CD4-positive, alpha-beta T cell treated with Interleukin-10 for 1 hour (primary cell): ENCODE measurements at places on chromosomes 7 and 10.

DNA sequence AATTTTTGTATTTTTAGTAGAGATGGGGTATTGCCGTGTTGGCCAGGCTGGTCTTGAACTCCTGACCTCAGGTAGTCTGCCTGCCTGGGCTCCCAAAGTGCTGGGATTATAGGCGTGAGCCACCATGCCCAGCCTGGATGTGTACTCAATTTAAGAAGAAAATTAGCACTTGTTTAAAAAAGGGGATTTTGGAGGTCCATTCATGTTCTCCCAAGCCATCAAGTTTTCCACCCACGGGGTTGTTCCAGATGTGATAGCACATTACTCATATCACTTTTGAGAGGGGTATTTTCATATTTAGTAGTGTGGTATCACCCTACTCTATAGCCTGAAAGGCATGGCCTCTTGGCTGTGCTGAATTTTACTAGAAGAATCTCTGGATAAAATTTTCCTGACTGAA, 10.5 kb upstream of the SLC26A3 start:
- no peak for DNase-seq

- no peak for DNase-seq
Measured at GRCh38 chr7:116779216-116779615, 83.2 kb upstream of the CAPZA2 start.

- peak; percentile 81 for DNase-seq
Measured at GRCh38 chr7:4681886-4682620, at the start of gene FOXK1. Gene FOXK1 (plus strand): TSS chr7:4682295. CDS start chr7:4682309, 14 bp downstream.

GRCh38 chr10:130432271-130432670, 296.1 kb downstream of the GLRX3 start:
- no peak for DNase-seq
